ENCODE measurements at places on chromosomes 1 and 21.

GRCh38 chr1:221381910-221382623 is 359.8 kb downstream of the DUSP10 start:
- DNase-seq, result no peak

DNA sequence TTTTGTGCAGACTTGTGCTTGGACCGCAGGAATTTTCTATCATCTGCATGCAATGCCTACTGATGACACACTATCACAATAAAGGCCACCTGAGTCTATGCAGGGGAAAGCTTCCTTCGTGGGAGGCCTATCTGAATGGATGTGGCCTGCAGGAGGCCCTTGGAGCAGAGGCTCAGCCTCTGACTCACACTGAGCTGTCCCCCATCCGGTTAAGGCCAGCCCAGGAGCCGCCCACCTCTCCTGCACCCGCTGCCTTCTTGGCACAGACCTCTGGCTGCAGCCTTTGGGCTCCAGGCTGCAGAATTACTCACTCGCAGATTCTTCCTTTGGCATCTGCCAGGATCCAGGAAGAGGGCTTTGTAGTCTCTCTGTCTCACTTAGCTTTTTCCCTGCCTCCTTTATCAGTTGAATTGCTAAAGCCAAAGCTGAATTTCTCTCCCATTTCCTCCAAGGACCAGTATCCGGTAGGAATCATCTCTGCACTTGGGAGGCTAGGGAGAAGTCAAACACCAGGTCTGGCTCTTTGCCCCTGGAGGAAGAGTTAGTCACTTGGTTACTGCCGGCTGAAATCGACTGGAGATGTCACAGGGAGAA is 65.1 kb upstream of the JUN start:
- no peak for DNase-seq

DNA sequence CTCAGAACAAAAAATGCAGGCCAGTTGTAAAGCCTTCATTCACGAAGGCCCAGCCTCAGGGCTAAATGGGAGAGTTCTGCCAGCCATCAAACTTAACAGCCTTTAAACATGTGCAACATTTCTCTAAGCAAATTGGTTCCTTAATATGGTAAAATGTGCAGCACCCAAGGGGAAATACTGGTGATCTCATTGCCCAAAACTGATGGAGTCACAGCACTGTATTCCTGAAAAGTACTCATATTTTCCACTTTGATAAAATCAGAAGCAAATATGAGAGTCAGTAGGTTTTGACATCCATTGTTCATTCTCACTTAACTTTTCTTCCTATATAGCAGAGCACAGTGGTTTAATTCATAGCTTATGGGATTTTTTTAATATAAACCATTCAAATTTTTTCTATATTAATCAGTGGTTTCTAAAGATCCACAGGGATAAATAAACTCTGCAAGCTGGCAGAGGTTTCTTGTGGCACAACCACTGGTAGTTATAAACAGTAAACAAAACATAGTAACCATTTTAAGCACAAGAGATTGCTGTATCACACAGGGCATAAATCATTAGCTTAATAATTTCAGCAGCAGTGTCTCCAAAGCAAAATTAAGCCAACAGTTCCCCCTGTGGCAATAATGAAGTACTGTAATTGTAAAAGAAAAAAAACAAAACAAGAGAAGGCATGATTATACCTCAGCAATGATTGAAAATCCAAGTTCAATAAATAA is 106.9 kb upstream of the LYPLAL1 start:
- DNase-seq, result no peak

DNA sequence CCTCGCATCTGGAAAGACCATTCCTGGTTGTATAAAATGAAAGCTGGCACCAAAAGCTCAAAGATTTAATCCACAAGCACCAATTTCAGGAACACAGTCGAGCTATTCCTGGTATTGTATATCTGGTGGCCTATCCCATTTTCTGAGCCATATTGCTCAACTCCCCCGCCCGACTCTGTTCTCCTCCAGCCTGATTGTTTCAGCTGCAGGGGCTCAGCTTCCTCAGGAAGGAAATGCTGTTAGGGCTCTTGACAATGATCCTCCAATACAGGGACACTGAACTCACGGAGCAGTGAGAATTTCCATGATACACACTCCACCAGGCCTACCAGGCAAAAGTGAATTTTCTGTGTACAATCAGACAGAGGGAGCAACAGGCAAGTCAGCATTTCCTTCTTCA is 16.9 kb upstream of the TDRD10 start:
- DNase-seq, result no peak

DNA sequence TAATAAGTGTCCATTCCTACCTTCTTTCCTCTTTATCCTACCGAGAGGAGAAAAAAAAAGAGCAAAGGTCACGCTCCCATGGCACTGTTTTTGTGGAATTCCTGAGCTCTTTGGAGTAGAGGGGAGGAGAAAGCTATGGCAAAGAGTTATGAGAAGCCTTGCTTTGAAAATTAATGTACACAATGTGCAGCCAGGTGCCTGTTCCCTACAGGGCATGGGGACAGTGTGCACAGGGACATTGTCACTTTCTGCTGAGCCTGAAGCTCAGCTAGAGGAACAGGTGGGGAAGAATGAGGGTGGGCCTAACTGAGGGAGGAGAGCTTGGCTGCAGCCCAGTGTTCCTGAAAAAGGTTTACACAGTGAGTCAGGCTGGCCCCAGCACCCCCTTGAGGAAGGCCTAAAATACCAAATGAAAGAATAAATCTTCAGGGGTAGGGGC is 66.1 kb downstream of the PLXNA2 start:
- no peak for DNase-seq

GRCh38 chr1:229146647-229147046 is 124.3 kb upstream of the RAB4A start:
- no peak for DNase-seq

GRCh38 chr1:7120863-7121621 is 335.8 kb downstream of the CAMTA1 start:
- DNase-seq, result no peak

GRCh38 chr1:228265167-228265566 is 57.3 kb downstream of the OBSCN start:
- DNase-seq, result no peak

- no peak for DNase-seq
Measured at GRCh38 chr1:51342591-51343206, 12.3 kb upstream of the TTC39A start.

DNA sequence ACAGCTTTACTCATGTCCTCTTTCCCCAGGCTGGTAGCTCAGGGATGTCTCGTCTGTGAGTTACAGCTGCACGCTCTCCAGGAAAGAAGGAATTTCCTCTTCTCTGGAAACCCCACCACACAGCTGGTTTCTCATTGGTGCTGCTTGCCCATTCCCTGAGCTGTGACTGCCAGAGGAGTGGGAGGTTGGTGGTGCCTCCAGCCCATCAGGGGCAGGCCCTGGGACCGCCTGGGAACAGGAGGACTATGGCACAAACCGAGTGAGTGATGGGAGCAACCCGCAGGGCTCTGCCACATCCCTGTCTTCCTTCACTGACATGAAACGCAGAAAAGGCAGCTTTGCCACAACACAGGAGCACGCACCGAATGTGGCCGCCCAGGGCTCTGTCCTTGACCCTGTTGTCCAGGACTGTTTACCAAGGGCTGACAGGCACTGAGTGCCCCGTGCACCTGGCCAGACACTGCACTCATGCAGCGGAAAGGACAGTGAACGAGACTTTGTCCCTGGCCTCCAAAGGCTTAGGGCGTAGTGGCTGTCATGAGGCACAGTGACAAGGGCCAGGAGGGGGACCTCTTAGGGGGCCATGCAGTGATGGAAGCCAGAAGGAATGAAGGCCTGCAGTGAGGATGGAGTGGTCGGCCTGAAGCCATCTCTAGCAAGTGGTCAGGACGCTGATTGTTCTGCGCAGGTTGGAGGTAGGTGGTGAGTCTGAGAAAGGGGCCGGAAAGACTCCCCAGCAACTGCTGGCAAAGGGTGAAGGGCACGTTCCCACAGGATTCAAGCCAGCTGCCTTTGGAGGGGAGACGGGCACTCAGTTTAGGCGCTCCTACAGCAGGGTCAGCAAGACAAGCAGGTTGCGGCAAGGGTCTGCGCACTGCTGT is 1.7 kb upstream of the CCNL2 start:
- no peak for DNase-seq

DNA sequence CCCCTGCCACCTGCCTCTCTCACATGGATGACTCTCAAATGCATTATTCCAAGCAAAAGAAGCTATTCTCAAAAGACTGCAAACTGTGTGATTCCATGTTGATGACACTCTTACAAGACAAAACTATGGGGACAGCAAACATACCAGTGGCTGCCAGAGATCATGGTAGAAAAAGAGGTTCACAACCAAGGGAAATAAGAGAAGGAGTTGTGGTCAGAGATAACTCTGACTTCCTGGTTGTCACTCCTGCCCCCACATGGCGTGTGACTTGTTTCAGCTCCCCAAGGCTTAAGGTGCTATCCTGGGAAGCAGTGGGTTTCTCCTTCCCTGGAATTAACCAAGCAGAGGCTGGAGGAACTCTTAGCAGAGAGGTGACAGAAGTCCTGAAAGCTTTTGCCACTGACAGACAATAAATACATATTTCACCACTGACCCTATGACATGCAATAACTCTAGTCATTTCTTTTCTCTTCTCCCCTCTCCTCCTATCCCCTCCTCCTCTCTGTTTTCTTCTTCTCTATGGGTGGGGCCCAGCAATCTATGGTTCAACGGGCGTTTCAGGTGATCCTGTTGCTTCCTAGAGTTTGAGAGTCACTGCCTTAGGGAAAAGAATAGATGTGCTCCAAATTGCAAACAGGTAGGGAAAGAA is 185.1 kb downstream of the FCRL5 start:
- no peak for DNase-seq

DNA sequence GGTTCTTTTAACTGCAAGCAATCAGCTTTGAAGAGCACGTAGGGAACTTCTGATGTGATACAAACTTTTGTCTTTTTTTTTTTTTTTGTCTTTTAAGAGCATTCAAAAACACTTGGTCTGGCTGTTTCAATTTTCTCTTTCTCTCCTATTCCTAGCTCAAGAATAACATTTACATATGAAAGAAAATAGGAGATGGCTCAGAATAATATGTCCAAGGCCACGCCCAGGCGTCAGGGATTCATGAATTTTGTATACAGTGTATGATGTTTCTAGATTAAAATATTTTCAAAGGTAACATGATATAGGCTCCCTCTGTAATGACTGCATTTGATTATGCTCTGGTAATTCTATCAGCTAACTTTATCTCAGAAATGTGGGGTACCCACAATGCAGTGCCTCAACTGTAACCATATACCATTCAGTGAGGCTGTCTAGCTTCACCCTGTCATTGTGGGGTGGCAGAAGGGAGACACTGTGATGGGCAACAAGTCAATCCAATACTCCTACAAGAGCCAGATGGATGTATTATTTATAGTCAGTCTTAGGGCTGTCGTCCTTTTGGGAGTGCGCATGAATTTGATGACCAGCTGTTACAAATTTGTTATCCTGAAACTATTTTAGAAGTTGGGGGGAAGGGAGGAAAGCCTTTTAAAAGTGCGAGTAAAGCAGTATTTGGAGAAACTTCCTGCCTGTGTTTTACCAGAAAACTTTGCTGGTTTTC is 1.5 kb upstream of the AKNAD1 start:
- peak; percentile 78 for DNase-seq

DNA sequence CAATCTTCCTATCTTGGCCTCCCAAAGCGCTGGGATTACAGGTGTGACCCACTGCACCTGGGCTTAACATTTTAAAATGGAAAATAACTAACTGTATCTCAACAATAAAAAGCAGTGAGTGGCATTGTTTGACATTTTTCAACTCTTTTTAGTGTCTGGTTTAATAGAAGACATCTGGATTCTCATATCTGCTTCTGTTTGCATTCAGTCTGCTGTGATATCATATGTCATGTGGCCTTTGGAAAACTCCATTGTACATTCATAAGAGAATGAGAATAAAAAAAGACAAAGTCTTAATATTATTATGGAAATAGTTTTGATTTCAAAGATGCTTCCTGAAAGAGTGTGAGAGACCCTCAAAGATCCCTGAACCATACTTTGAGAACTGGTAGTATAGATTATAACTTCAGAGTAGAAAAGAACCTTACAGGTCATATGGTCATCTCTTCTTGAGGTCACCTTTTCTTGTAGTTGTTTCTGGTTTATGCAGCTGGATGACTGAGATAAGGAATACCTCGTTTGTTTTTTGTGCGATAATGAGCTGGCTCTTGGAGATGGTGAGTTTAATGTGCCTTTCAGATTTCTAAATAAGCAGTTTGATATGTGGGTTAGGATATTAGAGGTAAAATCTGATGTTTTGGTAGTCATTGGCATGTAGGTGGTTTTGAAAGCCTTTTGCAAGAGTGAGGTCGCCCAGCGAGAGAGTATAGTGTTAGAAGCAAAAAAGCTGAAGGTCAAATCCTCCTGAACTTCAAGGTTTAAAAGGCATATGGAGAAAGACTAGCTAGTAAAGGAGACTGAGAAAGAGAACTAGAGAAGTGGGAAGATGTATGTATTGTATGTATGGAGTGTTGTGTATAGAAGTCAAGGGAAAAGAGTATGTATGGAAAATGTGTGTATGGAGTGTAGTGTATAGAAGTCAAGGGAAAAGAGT is 17.2 kb downstream of the CEP350 start:
- no peak for DNase-seq

DNA sequence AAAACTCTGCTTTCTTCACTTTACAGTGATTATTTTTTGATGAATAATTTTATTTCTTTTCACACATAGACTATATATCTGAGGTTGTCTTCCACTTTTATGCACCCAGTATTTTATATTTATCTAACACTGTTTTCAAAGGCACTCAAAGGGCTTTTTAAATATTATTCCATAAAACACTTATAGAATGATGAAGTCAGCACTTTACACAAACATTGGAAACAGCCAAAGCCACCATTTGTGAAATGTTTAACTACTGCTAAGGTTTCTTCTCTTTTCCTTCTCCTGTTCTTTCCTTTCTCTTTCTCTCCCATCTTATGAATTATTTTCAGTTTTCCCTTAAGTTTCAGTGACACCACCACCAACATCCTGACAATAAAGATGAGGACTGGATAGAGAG is 317.7 kb upstream of the FAM78B start:
- DNase-seq, result no peak

DNA sequence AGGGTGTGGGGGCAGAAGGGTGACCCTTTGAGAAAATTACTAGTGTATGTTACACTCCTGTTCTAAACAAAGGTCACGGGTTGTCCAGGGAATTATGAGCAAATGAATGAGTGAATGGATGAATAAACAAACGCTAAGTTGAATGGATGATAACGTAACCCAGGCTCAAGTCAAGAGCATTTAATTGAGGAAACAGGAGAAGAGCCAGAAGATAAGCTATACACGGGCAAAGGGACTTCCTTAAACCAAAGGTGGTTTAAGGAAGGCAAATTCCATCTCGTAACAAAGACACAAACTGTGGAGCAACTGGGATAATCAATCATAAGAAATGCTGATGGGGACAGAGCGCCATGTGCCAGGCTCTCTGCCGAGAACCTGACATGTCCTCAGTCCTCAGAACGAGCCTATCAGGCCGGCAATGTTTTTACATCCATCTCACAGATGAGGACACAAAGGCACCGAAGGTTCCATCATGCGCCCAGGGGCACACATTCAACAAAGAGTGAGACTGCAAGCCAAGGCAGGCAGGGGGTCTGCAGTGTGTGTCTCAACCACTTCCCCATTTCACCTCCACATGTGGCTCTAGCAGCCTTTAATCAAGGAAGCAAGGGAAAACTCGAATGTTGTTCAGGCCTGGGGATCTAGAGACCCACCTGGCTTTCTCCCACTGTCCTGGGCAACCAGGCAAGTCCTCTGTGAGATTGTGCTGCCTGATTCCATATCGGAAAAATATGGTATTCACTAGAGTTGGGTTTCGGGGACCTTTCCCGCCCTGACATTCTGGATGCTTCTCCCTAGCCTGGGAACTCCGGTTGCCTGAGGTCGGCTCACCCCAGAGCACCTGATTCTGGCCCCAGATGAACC is 126.8 kb upstream of the EDN2 start:
- DNase-seq, result no peak
